ENCODE measurements at places on chromosomes 13 and 19. TPM values are rescaled to one million over a fixed set of nuclear protein-coding genes. Genes with fewer than 3 reads are reported as not detected.

DNA sequence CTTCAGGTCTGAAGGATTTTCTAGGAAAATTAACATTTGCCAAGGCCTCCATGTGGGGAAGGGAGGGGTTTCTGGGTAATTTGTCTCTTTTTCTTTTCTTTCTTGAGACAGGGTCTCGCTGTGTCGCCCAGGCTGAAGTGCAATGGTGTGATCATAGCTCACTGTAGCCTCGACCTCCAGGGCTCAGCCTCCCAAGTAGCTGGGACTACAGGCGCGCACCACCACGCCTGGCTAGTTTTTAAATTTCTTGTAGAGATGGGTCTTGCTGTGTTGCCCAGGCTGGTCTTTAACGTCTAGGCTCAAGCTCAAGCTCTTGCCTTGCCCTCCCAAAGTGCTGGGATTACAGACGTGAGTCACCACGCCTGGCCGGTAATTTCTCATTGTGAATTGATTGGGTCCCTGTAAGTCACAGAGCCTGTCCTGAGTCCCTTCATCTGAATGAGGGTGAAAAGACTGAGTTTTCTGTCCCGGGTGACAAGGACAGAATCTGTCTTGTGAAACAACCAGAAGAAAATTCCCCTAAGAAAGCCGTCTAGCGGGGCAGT, 10.0 kb upstream of the SPC24 start:
- H3K27me3 ChIP-seq, result no peaks in the 10 kb centered on the region
- peaks cover 8% of the 10 kb centered on the region for H3K36me3 ChIP-seq
- H3K4me3 ChIP-seq, result no peak overlapping the region
- H3K27ac ChIP-seq, result peak overlapping the region; percentile 38

- H3K27me3 ChIP-seq, result no peaks in the 10 kb centered on the region
- H3K4me1 ChIP-seq, result no peaks in the 10 kb centered on the region
- no peak overlapping the region for H3K4me3 ChIP-seq
Measured at GRCh38 chr13:44340508-44340907, 33.1 kb upstream of the SERP2 start.

DNA sequence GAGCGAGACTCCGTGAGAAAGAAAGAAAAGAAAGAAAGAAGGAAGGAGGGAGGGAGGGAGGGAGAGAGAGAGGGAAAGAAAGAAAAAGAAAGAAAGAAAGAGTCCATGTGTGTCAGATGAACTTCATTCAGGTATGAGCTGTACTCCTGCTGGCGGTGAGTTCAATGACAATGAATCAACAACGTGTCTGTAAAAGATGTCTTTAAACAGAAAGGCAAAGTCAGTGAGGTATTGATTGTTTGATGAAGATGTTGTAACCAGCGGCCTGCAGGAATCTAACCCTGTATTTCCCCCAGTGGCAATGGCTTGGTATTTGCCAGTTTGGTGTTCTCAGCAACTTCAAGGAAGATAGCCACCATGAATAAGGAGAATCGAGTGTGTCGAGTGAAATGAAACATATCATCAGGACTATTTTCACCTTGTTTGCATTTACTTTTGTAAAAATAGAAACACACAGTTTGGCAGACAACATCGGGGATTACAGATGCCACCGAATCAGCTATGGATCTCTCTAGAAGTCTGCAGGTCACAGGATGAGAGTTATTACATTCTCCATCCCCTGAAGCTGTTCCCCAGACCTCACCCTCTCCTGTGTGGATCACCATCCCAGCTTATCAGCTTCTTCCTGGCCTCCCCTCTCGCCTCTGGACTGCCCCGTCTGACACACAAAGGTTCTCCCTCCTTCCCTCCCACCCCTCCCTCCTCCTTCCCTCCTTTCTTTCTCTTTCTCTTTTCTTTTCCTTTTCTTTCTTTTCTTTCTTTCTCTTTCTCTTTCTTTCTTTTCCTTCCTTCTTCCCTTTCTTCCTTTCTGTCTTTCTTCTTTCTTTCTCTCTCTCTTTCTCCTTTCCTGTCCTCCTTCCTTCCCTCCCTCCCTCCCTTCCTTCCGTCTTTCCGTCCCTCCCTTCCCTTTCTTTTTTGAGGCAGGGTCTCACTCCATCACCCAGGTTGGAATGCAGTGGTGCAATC, 8.2 kb upstream of the SBK3 start:
- H3K27me3 ChIP-seq, result no peaks in the 10 kb centered on the region
- no peak overlapping the region for H3K27ac ChIP-seq
- H3K4me3 ChIP-seq, result no peak overlapping the region
- H3K4me1 ChIP-seq, result peaks cover 9% of the 10 kb centered on the region
- DNase-seq, result no peak
- no peaks in the 10 kb centered on the region for H3K36me3 ChIP-seq

DNA sequence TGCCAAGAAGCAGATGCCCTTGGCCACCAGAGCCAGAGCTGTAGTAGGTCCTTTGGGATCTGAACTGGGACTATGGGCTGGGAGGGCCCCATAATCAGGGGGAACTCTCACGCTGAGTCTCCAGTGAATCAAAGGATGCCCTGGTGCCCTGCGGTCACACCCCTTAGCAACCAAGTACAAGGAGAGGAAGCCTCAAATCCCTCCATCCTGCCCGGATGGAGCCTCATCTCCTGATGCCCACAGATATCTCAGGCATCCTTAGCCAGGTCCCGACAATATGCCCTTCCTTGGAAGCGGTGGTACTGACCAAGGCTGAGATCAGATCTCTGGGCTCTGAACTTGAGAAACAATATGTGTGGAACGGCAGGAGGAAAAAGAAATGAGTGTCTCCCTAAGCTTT, 1.7 kb downstream of the PLEKHA4 start:
- peaks cover 4% of the 10 kb centered on the region for H3K4me1 ChIP-seq
- DNase-seq, result no peak
- H3K27ac ChIP-seq, result no peak overlapping the region
- H3K36me3 ChIP-seq, result no peaks in the 10 kb centered on the region

GRCh38 chr19:49672131-49672919, 4.7 kb upstream of the PRMT1 start:
- H3K27me3 ChIP-seq, result no peaks in the 10 kb centered on the region
- DNase-seq, result peak; percentile 85
- H3K27ac ChIP-seq, result peak overlapping the region; percentile 77
- peaks cover 20% of the 10 kb centered on the region for H3K4me1 ChIP-seq
- H3K36me3 ChIP-seq, result no peaks in the 10 kb centered on the region

CYP2A6 gene
- total RNA-seq, result not detected

C19orf38 gene
- not detected for total RNA-seq

FXYD1 gene
- total RNA-seq, result 1.6 TPM
